ENCODE measurements at places on chromosomes 11 and 22. TPM values are rescaled to one million over a fixed set of nuclear protein-coding genes. Genes with fewer than 3 reads are reported as not detected.

Gene OR8G1
- polyA plus RNA-seq: not detected

Gene RBX1
- polyA plus RNA-seq: 51.2 TPM

Gene UCP2
- polyA plus RNA-seq: 36.0 TPM

Gene MMP10
- polyA plus RNA-seq: 2.2 TPM

Gene SEPTIN3
- 0.89 TPM for polyA plus RNA-seq

Gene RNF215
- 28.6 TPM for polyA plus RNA-seq

Gene IGLL1
- polyA plus RNA-seq: not detected

DNA sequence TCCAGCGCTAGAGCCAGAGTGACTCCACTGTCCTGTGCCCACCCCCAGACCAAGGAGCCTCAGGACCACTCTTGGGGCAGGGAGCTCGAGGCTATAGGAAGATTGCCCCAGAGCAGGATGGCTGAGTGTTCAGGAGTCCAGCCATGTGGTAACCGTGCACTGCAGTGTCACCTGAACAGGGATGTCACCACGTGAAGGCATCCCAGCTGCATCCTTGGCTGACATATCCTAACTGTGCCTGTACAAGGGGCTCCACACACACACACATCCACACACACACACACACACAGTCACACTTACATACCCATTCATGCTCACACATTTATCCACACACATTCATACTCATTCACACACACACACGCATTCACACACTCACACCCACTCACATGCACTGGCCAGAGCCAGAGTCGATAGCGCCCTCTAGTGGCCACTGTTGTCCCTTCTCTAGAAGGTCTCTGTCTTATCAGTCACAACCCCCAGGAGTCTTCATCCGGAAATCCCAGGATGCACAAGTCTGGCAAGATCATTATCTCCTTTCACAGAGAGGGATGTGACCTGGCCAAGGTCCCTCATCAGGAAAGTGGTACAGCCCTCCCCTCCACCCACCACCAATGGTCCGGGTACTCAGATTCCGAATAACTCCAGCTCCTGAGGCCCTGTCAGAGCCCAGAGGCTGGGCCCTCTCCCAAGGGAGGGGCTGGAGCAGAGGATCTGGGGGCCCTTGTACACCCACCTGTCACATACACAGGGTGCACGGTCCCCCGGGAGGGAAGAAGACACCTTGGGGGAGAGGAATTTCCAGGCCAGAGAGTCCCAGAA is 55.1 kb downstream of the IGLL5 start:
- peak; percentile 80 for DNase-seq

- DNase-seq: no peak
These were observed 20.4 kb downstream of the RNF141 start for GRCh38 chr11:10520562-10520961.

DNA sequence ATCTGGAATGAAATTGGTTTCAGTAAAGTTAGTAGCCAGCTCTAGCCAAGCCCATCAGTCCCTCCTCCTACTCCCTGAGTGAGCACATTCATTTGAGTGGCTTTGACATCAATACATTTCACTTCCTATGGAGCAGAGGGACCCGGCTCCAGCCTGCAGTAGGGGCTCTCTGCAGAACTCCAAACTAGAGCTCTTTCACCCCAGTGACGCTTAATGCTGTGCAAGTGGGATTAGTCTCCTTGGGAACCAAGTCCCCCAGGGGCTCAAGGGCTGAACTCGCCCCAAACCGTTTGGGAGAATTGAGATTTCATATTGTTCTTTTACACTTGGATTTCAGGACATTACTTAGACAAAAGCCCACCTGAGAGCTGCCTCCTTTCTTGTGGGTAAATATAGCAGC is 4.4 kb upstream of the FAM181B start:
- DNase-seq: no peak

GRCh38 chr11:65559951-65560537 is 1.9 kb upstream of the LTBP3 start:
- no peak for DNase-seq

DNA sequence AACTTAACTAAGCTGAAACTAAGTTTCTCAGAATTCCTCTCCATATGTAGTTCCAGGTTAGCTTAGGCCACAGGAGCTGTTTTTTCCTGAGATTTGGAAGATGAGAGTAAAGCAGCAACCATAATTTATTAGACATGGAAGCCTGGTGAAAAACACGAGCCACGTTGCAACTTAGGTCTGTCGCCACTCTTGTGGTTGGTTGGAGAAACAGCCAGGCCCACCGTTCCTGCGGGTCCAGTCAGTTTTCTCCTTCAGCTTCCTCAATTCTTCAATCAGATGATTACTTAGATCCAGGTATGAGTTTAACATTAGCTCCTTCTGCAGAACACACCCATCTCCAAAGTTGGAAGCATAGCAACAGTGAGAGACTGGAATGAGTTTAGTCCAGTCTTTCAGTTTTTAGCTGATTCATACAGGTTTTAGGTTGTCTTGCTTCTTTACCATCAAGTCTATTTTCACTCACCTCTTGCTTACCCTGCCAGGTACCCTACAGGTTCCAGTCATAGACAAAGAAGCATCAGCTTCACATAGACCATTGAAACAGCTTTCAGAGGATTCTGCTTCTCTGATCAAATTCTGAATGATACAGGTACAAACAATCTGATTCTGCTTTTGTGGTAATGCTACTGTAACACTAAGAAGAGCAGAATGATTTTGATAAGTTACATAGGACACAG is 18.6 kb downstream of the CASP12 start:
- DNase-seq: no peak

- peak; percentile 12 for DNase-seq
These were observed 1.3 kb downstream of the ESAM start for GRCh38 chr11:124760806-124761205.

GRCh38 chr11:132734217-132734616 is 798.1 kb downstream of the OPCML start:
- no peak for DNase-seq

DNA sequence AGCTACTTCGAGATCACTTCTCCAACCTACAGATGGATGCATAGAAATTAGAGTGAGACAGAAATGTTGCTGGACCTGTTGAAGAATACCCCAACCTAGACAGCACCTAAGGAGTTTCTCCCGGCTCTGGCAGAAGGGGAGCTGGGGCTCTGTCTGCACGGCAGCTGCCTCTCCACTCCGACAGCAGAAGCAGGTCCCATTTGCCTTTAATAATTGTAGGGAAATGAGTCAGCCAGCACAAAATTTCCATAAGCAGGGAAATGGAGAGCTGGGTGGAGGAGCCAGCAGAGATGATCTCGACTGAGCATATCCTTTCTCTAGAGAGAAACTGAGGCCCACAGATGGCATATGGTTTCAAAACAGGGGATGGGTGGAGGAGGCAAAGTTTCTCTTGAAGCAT is 80.1 kb downstream of the EFCAB6 start:
- no peak for DNase-seq

DNA sequence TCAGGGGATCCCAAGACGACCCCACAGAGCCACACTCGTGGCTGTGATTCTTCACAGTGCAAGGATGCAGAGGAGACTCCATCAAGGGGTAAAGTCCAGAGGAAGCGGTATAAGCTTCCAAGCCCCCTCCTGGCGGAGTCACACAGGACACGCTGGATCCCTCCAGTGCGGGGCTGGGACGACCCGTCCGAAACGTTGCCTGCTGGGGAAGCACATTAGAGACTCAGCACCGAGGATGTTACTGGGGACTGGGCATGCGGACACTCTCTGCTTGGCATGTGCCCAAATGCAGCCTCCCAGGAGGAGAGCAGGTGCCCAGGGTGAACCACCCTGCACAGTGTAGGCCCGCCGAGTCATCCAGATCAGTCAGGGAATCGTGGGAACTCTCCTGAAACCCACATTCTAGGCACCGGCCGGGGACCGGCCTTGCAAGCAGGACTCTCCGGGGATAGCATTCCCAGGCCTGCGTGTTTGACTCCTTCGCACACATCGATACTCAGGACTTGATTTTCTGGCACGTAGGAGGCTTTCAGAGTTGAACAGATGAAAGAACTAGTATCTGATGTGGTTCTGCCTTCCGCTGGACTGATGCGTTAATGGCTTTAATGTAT is 229.8 kb downstream of the TBC1D22A start:
- no peak for DNase-seq

DNA sequence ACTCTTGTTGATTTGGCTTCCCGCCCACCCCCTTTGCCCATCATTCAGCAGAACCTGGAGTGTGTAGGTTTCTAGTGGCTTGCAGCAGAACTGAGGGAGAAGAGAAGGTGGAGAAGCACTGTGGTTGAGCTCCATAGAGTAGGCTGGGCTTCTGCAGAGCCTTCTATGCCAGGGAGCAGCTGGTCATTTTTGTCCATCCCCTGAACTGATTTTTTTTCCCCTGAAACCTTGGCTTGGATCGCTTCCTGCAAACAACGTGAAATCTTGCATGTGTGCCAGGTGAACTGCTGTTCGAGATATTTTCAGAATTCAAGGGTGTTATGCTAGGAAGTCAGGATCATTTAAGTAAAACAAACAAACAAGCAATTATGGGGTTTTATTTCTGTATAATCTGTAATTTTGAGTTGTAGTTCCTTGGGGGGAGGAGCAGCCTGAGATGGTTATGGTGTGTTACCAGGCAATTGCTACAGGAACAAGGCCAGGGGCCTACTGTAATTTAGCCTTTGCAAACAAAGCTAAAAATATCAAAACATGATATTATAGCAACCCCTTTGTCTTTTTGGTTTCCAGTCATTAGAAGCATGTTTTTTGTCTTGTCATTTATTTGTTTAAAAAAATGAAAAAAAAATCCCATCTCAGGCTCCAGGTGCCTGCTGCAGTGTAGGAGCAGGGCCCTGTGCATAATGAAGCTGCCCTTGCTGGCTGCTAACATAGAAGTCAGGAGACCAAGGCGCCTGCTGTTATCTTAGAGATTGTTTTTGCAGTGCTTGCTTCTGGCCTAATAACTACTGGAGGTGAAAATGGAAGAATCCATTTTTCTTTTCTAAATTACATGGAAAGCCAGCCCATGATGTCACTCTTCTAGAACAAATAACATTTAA is 152.4 kb upstream of the TTC12 start:
- no peak for DNase-seq

GRCh38 chr11:65090628-65091027 is 5.4 kb upstream of the VPS51 start:
- no peak for DNase-seq

GRCh38 chr11:33829430-33830141 is 55.3 kb upstream of the FBXO3 start:
- peak; percentile 78 for DNase-seq

DNA sequence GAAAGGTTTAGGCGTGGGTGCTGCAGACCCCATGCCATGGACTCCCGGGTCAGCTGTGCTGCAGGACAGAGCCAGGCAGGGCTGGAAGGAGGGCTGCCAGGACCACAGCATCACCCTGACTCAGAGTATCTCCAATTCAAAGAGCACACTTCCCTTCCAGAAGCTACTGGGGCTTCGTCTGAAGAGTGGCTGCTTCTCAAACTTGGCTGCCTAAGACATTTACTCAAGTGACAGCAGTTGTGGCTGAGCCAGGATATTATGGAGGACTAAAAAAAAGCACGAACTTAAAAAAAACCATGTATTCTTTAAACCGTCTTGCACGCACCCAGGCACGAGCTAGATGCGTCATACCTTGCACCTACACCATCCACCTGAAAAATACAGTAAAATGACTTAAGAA is 13.0 kb upstream of the BID start:
- DNase-seq: no peak

GRCh38 chr22:42873356-42873755 is 16.3 kb upstream of the ARFGAP3 start:
- no peak for DNase-seq

- DNase-seq: peak; percentile 34
These were observed 245.4 kb downstream of the GRIK4 start for GRCh38 chr11:120756931-120757330.

- DNase-seq: no peak
These were observed 19.5 kb downstream of the BLID start for GRCh38 chr11:122096272-122097112.

GRCh38 chr22:32590556-32590955 is 115.9 kb downstream of the FBXO7 start:
- DNase-seq: no peak

Data from SK-N-SH (cell line).